ENCODE measurements at places on chromosomes 1 and 21. TPM values are rescaled to one million over a fixed set of nuclear protein-coding genes. Genes with fewer than 3 reads are reported as not detected.
A peak's percentile ranks its signal among the peaks of the same experiment; 100 is the strongest.

DNA sequence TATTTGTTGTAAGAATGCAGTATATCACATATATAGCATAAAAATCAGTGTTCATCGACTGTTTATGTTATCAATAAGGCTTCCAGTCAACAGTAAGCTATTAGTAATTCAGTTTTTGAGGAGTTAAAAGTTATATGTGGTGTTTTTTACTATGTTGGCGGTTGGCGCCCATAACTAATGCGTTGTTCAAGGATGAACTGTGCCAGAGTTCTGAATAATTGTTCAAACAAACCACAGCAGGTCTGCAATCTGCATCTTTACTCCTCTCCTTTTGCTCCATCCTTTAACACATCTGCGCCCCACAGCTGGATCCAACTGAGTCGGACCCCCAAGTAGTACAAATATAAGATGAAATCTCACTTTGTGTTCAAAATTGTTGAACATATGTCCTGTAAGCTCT, 836.1 kb downstream of the LTN1 start:
- no peak overlapping the region for H3K27ac ChIP-seq
- H3K4me3 ChIP-seq = no peak overlapping the region
- no peaks in the 10 kb centered on the region for H3K36me3 ChIP-seq
- no peaks in the 10 kb centered on the region for H3K4me1 ChIP-seq
- no peaks in the 10 kb centered on the region for H3K27me3 ChIP-seq

DNA sequence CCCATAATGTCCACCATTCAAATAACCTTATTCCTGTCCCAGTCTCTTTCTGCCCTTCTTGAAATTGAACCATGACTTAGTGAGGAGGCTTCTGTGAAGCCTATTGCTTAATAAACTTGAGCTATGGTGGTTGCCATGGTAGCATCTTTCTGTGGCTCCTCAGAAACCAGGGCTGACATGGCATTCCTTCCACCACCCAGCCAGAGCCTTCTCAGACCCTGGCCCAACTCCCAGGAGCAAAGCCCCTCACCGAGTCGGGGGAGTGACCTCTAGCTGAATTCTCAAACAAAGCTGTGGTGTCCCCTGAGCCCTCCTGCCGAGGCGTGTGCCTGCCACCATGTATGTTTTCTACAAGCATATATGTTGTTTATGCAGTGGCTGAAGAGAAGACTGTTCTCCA, 259.1 kb downstream of the CACNA1E start:
- no peaks in the 10 kb centered on the region for H3K27me3 ChIP-seq
- no peak overlapping the region for H3K4me3 ChIP-seq
- DNase-seq = no peak
- no peak overlapping the region for H3K27ac ChIP-seq

GRCh38 chr1:55128418-55128995, 86.7 kb downstream of the USP24 start:
- DNase-seq = peak; percentile 7
- no peaks in the 10 kb centered on the region for H3K27me3 ChIP-seq
- H3K27ac ChIP-seq = no peak overlapping the region
- no peak overlapping the region for H3K4me3 ChIP-seq
- H3K4me1 ChIP-seq = peaks cover 16% of the 10 kb centered on the region

- H3K4me3 ChIP-seq = no peak overlapping the region
- H3K27ac ChIP-seq = no peak overlapping the region
- no peak for DNase-seq
- no peaks in the 10 kb centered on the region for H3K36me3 ChIP-seq
Observed at GRCh38 chr1:190507357-190507756, 29.7 kb upstream of the BRINP3 start.

DNA sequence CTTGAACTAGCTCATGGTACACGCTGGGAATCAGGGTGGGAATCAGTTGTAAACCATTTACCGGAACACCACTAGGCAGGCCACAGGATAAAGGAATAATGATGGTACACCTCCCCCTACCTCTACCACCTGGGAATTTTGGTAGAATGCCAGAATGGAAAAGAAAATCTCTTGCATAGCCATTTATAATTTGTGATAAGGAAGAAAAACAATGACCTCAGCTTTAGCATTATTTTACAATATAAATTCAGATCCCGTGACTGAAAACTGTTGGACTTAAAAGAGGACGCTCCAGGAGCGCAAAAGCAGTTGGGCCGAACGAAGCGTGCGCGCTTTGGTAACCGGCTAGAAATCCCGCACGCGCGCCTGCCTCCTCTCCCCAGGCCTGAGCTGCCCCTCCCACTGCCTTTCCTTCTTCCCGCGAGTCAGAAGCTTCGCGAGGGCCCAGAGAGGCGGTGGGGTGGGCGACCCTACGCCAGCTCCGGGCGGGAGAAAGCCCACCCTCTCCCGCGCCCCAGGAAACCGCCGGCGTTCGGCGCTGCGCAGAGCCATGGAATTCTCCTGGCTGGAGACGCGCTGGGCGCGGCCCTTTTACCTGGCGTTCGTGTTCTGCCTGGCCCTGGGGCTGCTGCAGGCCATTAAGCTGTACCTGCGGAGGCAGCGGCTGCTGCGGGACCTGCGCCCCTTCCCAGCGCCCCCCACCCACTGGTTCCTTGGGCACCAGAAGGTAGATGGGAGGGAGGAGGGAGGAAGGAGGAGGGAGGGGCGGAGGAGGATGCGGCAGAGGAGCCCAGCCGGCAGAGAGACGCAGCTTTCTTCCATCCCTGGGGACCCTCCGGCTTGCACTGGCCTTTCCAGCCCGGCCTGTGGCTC, at the start of gene CYP4X1:
Gene CYP4X1 (plus strand): TSS at position 402 of the 873 bp plus-strand sequence. CDS start 149 bp downstream, at position 551.
- no peaks in the 10 kb centered on the region for H3K4me1 ChIP-seq
- no peak within 1 kb of the TSS for H3K4me3 ChIP-seq
- H3K27me3 ChIP-seq = no peaks in the 10 kb centered on the region
- no peak for DNase-seq
- H3K27ac ChIP-seq = no peak within 1 kb of the TSS

- peaks cover 34% of the 10 kb centered on the region for H3K27me3 ChIP-seq
- H3K27ac ChIP-seq = no peak overlapping the region
- H3K4me3 ChIP-seq = no peak overlapping the region
Observed at GRCh38 chr1:161091796-161092507, 2.6 kb upstream of the NECTIN4 start.

- no peaks in the 10 kb centered on the region for H3K4me1 ChIP-seq
- H3K27me3 ChIP-seq = no peaks in the 10 kb centered on the region
- H3K36me3 ChIP-seq = no peaks in the 10 kb centered on the region
- DNase-seq = no peak
- no peak overlapping the region for H3K4me3 ChIP-seq
- H3K27ac ChIP-seq = no peak overlapping the region
Observed at GRCh38 chr1:233459968-233460367, 132.4 kb downstream of the MAP3K21 start.

- no peak overlapping the region for H3K27ac ChIP-seq
- no peak for DNase-seq
- H3K4me1 ChIP-seq = no peaks in the 10 kb centered on the region
- H3K36me3 ChIP-seq = no peaks in the 10 kb centered on the region
Observed at GRCh38 chr1:222769181-222769580, 32.2 kb downstream of the FAM177B start.

DNA sequence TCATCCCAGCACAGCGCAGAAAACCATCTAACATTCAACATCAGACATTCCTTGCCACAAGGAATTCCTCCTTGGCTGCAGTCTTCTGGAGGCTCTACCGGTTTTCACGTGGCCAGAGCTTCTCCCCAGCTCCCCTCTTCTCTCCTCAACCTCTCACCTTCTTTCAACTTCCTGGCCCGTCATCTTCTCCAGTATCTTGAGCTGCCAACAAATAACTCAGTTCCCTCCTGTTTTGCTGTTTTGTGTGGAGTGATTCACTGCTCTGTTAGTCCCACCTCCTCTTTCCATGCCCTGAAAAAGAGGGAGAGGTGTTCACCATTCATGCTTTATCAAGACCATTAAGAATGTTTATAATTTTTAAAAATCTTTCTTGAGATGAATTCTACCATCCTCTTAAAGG, 32.6 kb downstream of the PIGM start:
- H3K4me3 ChIP-seq = no peak overlapping the region
- H3K27me3 ChIP-seq = peaks cover 3% of the 10 kb centered on the region
- no peak overlapping the region for H3K27ac ChIP-seq
- DNase-seq = no peak
- H3K36me3 ChIP-seq = no peaks in the 10 kb centered on the region

DNA sequence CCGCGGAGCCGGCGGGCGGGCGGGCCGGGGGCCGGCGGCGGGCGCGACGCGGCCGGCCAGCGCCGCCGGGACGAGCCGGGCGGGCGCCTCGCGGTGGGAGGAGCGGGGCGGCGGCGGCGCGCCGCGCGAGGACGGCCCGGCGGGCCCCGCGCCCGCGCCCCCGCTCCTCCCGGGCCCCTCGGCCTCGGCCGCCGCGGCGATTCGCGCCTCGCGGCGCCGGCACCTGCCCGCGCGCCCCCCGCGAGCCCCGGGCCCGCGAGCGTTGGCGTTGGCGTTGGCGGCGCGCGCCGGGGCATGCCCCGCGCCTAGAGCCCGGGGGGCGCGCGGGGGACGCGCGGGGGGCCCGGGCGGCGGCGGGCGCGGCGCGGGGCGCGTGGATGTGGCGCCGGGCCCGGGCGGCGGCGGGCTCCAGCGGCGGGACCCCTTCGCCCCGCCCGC, at the start of gene SKI:
Gene SKI (plus strand): TSS at position 163 of the 438 bp plus-strand sequence. CDS start 448 bp downstream, outside the sequence.
- H3K36me3 ChIP-seq = no peaks in the 10 kb centered on the region
- H3K4me3 ChIP-seq = peak within 1 kb of the TSS; percentile 95
- no peak for DNase-seq
- H3K27me3 ChIP-seq = no peaks in the 10 kb centered on the region

- H3K36me3 ChIP-seq = no peaks in the 10 kb centered on the region
- no peak overlapping the region for H3K4me3 ChIP-seq
- H3K27ac ChIP-seq = no peak overlapping the region
- DNase-seq = no peak
- no peaks in the 10 kb centered on the region for H3K4me1 ChIP-seq
Observed at GRCh38 chr1:87834941-87835340, 506.3 kb downstream of the LMO4 start.

The NTNG1 gene
- not detected for total RNA-seq

The NOS1AP gene
- total RNA-seq = 3.3 TPM
